ENCODE measurements at places on chromosomes 16 and 17.

GRCh38 chr17:81533339-81534141 lies 5.4 kb downstream of the FSCN2 start:
- DNase-seq = no peak

DNA sequence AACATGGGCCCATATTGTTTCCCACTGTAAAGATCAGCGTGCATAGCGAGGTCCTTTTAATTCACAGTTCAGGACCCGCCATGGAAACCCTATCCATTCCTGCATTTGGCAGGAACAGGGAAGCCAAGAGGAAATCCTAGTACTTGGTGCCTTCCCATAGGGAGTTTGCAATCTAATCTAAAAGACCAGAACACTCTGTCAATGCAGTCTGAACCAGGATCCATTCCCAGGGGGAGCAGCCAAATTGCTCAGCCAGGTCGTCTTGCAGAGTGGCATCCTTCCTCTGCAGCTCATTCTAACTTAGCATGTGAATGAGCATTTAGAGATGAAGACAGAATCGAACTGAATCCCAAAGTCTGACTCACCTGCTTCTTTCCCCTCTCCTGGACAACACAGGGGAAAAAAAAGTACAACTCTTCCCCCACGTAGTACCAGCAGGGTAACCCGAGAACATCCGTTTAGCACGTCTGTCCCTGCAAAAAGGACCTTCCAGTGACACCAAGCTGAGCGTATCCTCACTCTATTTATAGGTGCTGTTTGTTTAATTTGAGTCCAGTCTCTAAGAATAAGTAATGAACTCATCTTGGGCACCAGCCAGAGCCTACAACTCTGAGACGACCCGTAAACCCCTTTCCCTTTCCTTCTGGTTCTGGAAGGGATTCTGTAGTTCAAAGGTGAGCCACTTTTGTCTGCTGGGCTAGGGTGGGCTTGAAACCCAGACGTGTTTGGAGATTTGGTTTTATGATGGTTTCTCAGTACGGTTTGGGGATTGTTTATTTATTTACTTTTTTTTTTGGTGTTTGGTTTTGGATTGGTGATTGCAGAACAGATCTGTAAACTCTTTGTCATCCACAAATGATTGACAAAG lies 74.5 kb downstream of the ERCC4 start:
- DNase-seq = no peak

- no peak for DNase-seq
These were observed 99.3 kb upstream of the TNRC6C start for GRCh38 chr17:77859035-77859810.

GRCh38 chr16:77496934-77497333 lies 62.1 kb upstream of the ADAMTS18 start:
- no peak for DNase-seq

DNA sequence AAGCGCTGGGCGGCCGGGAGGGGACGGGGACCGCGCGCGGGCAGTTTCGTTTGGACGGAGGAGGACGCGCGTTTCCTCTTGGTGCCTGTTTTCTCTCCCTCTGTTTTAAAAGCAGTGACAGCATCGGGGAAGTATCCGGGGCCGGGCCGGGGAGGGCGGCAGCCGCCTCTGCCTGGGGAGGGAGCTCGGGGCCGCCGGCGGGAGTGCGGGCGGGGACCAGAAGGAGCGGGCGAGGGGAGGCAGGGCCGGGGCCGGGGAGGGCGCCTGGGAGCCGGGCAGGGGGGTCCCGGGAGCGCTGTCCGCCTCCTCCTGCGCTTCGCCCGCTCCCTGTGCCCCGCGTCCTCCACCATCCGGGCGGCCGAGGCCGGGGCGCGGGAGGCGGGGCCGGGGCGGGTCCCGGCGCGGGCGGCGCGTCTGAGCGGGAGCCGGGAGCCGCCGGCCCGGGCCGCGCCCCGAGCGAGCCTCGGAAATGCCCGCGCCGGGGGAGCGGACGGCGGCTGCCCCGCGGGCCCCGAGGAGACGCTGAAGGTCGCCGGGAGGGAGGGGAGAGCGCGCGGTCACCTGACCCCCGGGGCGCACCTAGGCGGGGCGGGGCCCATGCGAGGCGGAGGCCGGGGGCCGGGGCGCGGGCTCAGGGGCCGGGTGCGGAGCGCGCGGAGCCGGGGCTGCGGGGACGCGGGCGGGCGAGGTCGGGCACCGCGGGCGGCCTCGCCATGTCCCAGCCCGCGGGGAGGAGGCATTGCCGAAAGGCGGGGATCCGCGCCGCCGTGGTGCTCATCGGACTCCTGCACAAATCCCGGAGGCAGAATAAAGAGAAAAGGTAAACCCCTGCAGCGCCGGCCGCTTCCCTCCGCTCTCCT lies 57.3 kb downstream of the RAP1GAP2 start:
- no peak for DNase-seq

DNA sequence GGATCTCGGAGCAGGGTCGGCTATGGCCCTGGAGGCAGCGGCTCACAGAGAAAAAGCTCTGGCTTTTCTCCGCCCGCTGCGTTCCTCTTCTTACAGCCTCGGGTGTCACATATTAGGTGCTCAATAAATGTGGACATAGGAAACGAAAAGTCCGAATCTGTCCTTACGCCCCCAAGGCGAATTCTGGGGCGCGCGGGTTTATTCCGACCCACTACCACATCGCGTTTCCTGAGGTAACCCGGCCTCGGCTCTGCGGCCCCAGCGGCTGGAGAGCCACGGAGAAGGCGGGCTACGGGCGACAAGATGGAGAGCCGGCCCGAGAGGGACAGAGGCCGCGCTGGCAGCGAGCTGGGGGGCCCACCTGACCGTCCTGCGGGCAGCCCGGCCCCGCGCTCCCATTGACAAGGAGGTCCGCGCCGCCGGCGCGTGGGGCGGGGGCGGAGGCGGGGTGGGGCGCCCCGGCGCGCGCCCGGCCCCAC lies 573 bp upstream of the GNAO1 start:
- no peak for DNase-seq

GRCh38 chr16:48617711-48618148 lies 7.8 kb upstream of the N4BP1 start:
- DNase-seq = no peak

DNA sequence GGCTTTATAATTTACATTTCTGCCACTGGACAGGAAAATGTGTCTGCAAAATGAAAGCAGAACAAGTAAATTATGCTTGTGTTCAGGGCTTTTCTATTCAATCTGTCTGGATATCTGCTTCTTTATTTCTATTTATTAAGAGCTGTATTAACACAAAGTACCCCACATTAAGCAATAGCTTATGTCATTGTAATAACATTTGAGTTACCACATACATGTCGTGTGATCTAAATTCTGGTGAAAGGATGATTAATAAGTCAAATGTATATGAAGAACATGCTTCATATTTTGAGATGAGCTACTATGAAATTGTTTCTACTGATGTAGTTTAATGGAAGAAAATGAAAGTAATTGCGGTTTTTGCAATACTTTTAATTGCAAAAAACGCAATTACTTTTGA lies 238.2 kb downstream of the KCNJ2 start:
- DNase-seq = no peak

DNA sequence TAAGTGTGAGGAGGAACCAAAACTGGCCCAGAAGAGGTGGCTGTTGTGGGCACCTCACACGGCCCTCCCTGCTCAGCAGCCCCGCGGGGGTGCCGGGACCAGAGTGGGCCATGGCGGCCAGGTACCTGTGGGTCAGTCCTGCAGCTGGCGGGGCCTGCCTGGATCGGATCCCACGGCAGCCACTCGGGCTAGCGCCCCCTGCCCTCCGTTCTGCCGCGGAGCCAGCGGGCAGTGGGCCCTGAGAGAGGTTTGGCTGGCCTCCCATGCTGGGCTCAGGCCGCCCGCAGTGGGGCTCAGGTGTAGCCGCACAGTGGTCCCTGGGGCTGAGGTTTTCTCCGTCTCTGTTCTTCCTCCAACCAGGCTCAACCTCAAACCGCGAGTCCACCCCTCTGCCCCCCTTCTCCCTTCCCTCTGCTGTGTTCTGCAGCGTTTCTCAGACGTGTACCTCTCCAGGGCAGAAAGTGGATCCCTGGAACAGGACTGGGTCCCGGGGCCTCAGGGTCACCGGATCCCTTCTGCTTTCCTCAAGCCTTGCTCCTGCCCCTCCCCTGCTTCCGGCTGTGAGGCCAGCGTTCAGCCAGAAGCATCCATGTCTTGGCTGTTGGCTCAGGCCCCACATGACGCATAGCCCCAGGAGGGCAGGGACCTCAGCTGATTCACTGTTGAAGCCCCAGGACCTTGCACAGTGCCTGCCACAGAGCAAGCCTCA lies 28.6 kb upstream of the ITGA3 start:
- DNase-seq = no peak

DNA sequence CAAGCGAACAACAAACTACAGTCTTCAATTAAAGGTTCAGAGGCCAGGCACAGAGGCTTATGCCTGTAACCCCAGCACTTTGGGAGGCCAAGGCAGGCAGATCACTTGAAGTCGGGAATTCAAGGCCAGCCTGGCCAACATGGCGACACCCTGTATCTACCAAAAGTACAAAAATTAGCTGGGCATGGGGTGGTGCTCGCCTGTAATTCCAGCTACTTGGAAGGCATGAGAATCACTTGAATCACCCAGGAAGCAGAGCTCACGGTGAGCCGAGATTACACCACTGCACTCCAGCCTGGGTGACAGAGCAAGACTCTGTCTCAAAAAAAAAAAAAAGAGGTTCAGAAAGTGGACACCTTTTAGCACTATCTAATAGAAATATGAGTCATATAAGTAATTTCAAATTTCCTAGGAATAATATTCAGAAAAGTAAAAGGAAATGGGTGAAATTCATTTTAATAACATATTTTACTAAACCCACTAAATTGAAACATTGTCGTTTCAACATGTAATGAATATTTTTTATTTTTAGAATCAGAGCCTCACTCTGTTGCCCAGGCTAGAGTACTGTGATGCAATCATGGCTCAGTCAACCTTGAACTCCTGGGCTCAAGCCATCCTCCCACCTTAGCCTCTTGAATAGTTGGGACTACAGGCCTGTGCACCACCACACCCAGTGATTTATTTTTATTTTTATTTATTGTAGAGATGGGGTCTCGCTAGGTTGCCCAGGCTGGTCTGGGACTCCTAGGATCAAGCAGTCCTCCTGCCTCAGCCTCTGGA lies 15.2 kb upstream of the MARCHF10 start:
- no peak for DNase-seq

GRCh38 chr16:5560084-5560483 lies 462.5 kb upstream of the EEF2KMT start:
- DNase-seq = no peak

- no peak for DNase-seq
These were observed 10.8 kb upstream of the TAOK1 start for GRCh38 chr17:29379084-29379991.

GRCh38 chr17:79621151-79621943 lies 10.5 kb upstream of the RBFOX3 start:
- DNase-seq = no peak

GRCh38 chr16:9124908-9125584 lies 33.6 kb downstream of the HAPSTR1 start:
- no peak for DNase-seq

GRCh38 chr16:11907160-11907970 lies 8.4 kb downstream of the GSPT1 start:
- no peak for DNase-seq

GRCh38 chr16:3769013-3769412 lies 51.7 kb upstream of the TRAP1 start:
- DNase-seq = no peak

DNA sequence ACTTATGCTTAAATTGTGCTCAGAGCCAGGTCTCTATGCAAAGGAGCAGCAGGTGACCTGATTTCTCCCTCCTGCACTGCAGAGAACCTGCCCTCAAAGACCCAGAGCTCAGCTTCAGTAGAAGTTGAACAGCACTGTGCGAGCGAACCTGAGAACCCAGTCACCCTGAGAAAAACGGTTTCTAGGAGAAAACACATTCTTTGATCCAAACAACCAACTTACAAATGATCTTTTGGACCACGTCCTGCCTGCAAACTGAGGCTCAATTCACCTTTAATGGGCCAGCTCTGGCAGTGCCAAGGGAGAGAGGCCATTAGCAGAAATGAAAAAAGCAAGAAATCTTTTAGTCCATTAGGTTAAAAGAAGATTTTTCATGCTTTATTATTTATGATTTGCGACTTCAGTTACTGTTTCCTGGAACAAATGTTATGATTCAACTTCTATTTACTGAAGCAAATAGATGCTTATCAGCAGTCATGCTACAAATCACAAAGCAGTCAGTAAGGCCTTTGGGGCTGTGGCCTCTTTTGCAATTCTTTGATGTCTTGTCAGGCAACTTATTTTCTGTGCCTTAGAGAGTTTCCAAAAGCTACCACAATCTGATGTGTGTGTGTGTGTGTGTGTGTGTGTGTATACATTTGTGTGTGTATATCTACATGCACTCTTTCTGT lies 65.7 kb upstream of the LRRC37A3 start:
- DNase-seq = no peak

DNA sequence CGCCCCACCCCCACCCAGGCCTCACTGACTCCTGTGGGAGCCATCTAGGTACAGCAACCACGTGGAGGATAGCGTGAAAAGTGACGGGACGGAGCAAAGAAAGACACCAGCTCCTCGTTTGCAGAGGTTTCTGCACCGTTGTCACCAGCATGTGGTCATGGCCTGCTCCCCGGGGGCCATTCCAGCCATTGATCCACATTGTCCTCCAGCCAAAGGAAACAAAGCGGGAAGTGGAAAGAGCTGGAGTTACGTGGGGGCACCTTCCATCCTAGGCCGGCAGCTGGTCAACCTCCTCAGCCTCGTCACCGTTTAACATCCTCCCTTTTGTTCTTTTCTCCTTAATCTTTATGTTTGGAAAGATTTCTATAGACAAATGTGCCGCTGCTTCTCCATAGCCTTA lies 153.7 kb downstream of the RPTOR start:
- DNase-seq = no peak

GRCh38 chr16:87172632-87173031 lies 144.6 kb downstream of the C16orf95 start:
- DNase-seq = no peak

GRCh38 chr17:3917391-3917931 lies 1.2 kb upstream of the P2RX1 start:
- no peak for DNase-seq

DNA sequence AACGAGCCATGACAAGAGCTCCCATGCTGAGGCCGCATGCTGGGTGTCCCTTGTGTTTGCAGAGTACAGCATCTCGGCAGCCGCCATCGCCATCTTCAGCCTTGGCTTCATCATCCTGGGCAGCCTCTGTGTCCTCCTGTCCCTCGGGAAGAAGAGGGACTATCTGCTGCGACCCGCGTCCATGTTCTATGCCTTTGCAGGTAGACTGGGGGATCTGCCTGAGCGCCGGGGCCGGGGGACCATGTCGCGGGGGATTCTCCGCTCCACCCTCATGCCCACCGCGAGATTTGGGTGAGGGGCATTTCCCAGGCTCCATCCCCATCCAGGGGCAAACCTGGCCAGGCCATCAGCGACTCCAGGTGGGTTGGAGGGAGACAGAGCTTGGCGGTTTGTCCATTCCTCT lies 10.7 kb downstream of the CACNG1 start:
- no peak for DNase-seq
